Uterus (tissue), 4 donors: ENCODE measurements at places on chromosomes 1 and 21. TPM values are rescaled to one million over a fixed set of nuclear protein-coding genes. Genes with fewer than 3 reads are reported as not detected.

DNA sequence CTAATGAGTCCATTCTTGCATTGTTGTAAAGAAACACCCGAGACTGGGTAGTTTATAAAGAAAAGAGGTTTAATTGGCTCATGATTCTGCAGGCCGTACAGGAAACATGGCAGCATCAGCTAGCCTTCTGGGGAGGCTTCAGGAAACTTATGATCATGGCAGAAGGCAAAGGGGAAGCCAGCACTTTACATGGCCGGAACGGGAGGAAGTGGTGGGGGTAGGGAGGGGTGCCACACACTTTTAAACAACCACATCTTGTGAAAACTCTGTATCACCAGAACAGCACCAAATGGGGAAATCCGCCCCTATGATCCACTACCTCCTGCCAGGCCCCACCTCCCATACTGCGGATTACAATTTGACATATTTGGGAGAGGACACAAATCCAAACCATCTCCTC, 43.9 kb downstream of the NOS1AP start:
- H3K36me3 ChIP-seq, result no peaks in the 10 kb centered on the region
- H3K4me3 ChIP-seq, result no peak overlapping the region
- H3K27ac ChIP-seq, result no peak overlapping the region
- DNase-seq, result no peak
- H3K27me3 ChIP-seq, result no peaks in the 10 kb centered on the region
- H3K4me1 ChIP-seq, result no peaks in the 10 kb centered on the region

DNA sequence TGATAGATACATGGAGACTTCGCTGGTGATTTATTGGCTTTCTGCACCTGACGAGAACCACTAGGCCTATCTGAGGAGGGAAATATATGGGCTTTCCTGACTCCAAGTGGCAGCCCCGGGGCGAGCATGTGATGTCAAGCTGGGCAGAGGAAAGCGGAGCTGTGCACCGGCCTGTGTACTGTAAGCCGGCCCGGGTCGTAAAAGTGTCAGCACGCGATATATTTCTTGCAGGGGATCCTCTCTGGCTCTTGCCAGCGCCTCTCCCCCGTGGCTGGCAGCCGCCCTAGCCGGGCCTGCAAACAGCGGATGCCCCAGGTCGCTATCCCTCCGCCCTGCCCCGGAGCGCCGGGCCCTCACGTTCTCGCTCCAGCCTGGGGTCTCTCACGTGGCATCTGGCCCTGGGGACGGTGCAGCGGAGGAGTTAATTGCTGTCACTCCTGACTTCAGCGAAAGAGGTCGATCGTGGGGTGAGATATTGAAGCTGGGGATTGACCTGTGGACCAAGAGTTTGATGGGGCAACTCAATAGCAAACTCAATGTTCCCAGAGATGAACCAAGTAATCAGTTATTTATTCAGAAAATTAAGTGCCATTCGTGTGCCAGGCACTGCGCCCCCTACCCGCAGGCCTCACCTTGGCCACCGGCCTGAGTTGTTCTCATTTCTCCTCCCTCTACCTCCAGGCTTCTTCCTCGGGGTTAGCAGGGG, 41.0 kb upstream of the HAO2 start:
- peak; percentile 78 for DNase-seq
- no peaks in the 10 kb centered on the region for H3K27me3 ChIP-seq
- peaks cover 3% of the 10 kb centered on the region for H3K4me1 ChIP-seq
- no peaks in the 10 kb centered on the region for H3K36me3 ChIP-seq

GRCh38 chr1:214439352-214440119, 111.9 kb downstream of the PTPN14 start:
- H3K27me3 ChIP-seq, result no peaks in the 10 kb centered on the region
- peaks cover 4% of the 10 kb centered on the region for H3K4me1 ChIP-seq
- peak; percentile 82 for DNase-seq
- H3K4me3 ChIP-seq, result peak overlapping the region; percentile 8
- no peaks in the 10 kb centered on the region for H3K36me3 ChIP-seq

DNA sequence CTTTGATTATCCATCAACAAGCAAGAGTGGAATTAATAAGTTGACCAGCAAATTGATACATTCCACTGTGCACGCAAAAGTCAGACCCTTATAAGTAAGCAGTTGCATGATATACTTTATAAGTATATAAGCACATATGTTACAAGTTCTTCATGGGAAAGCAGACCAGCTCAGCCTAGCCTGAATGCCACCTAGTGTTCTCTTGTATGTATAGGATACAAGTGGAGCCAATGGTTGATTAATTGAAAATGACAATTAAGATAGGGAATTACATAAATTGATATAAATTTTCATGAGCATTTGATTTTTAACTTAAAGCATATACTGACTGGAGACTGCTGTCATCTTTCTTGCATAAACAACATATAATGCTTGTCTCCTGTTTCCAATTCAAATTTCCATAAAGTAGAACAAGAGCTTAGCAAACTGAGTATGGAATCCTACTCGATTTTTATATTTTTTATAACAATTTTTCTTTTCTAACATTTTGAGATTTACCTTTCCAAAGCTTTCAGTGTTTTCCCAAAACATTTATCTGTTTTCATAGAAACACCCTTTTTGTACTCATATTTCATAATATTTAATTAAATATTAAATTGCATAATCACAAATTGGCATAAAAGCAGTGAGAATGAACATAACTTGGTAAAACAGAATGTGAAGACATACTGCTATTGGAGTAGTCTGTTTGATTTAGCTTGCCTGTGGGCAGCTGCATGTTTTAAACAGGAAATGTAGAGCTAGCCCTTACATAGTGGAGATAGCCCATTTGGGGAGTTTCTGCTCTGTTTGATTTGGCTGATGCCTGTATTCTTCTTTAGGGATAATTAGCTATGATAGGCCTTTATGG, 62.8 kb downstream of the MAGI3 start:
- no peak overlapping the region for H3K4me3 ChIP-seq
- no peak overlapping the region for H3K27ac ChIP-seq
- H3K4me1 ChIP-seq, result no peaks in the 10 kb centered on the region
- H3K27me3 ChIP-seq, result no peaks in the 10 kb centered on the region

DNA sequence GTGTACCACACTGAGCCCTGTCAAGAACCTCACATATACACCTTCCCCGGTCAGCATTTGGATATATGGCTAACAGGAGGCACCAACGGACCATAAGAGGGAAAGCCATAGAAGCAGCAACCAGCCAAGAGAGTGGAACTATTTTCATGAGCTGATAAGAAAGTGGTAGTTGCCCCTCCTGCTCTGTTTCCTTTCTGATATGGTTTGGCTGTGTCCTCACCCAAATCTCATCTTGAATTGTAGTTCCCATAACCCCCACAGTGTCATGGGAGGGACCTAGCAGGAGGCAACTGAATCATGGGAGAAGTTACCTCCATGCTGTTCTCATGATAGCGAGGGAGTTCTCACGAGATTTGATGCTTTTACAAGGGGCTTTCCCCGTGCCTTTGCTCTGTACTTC, 366.1 kb upstream of the DAB1 start:
- no peaks in the 10 kb centered on the region for H3K36me3 ChIP-seq
- DNase-seq, result no peak
- no peaks in the 10 kb centered on the region for H3K27me3 ChIP-seq
- no peak overlapping the region for H3K27ac ChIP-seq
- no peak overlapping the region for H3K4me3 ChIP-seq
- no peaks in the 10 kb centered on the region for H3K4me1 ChIP-seq

DNA sequence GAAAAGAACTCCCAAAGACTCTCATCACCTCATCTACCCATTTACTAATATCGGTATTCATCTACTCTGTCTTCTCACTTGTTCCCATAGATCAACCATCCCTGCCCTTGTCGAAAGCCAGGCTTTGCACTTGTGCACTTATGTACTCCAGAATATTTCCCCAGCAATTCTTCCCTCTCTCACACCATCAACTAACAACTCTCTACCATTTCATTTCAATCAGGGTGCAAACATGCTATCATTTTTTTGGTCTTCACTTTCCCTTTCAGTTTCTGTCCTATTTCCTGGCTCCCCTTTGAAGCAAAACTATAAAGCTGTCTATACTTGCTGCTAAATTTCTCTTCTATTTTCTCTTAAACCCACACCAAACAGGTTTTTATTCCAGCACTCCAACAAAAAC, 6.7 kb downstream of the C1orf105 start:
- no peaks in the 10 kb centered on the region for H3K4me1 ChIP-seq
- H3K4me3 ChIP-seq, result no peak overlapping the region
- no peaks in the 10 kb centered on the region for H3K27me3 ChIP-seq
- H3K36me3 ChIP-seq, result no peaks in the 10 kb centered on the region
- H3K27ac ChIP-seq, result no peak overlapping the region
- no peak for DNase-seq

GRCh38 chr1:34518146-34518699, 236.6 kb upstream of the GJB5 start:
- no peaks in the 10 kb centered on the region for H3K27me3 ChIP-seq
- no peaks in the 10 kb centered on the region for H3K36me3 ChIP-seq
- no peak overlapping the region for H3K4me3 ChIP-seq
- no peak overlapping the region for H3K27ac ChIP-seq
- H3K4me1 ChIP-seq, result no peaks in the 10 kb centered on the region

DNA sequence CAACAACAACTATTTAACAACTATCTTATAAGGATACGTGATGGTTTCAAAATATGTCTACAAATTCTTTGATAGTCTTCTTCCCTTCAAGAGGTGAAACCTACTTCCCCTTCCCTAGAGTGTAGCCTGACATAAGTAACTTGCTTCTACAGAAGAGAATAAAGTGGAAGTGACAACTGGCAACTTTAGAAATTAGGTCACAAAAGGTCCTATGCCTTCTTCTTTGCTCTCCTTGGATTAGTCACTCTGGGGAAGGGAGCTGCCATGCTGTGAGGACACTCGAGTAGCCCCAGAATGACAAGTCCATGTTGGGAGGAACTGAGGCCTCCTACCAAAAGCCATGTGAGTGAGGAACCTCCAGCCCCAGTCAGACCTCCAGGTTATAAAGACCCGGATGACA, 19.2 kb downstream of the EFCAB14 start:
- no peaks in the 10 kb centered on the region for H3K27me3 ChIP-seq
- H3K4me1 ChIP-seq, result no peaks in the 10 kb centered on the region
- H3K4me3 ChIP-seq, result no peak overlapping the region

DNA sequence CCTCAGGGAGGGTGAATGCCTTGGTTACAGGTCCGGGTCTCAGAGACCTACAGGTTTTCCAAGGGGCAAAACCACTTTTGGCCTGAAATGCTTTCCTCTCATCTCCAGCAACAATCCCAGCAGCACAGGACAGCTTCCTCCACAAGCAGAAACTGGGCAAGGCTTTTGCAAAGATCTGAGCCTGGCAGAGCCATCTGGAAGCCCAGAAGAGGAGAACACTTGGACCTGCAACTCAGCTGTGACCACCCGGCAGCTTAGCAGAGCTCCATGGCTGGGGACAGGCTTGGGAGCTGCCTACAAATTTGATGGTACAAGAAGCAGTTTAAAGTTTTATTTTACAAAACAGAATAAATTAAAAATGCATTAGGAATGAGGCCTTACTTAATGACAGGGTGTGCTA, 90.0 kb upstream of the KCND3 start:
- no peaks in the 10 kb centered on the region for H3K4me1 ChIP-seq
- DNase-seq, result no peak
- no peaks in the 10 kb centered on the region for H3K27me3 ChIP-seq
- no peak overlapping the region for H3K27ac ChIP-seq

GRCh38 chr1:57024855-57025254, 59.0 kb upstream of the C8B start:
- H3K4me1 ChIP-seq, result no peaks in the 10 kb centered on the region
- H3K4me3 ChIP-seq, result no peak overlapping the region
- H3K36me3 ChIP-seq, result no peaks in the 10 kb centered on the region
- no peaks in the 10 kb centered on the region for H3K27me3 ChIP-seq
- no peak overlapping the region for H3K27ac ChIP-seq

DNA sequence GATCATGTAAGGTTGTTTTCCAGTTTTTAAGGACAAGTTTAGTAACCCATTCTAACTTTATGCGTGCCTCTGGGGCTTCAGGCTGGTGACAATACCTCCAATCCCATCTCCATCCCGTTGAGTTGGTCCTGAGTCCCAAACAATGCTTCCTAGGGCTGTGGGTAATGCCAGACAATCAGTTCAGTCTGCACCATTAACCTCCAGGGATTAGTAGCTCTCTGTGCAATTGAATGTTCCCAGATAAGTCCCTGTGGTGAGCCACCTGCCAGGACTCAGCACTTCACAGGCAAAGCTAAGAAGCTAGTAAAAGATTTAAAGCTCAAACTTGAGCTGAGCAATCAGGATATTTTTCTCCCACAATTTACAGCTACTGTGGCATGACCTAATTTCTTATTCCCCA, 462.2 kb upstream of the PTBP2 start:
- no peak overlapping the region for H3K4me3 ChIP-seq
- H3K27ac ChIP-seq, result no peak overlapping the region

DNA sequence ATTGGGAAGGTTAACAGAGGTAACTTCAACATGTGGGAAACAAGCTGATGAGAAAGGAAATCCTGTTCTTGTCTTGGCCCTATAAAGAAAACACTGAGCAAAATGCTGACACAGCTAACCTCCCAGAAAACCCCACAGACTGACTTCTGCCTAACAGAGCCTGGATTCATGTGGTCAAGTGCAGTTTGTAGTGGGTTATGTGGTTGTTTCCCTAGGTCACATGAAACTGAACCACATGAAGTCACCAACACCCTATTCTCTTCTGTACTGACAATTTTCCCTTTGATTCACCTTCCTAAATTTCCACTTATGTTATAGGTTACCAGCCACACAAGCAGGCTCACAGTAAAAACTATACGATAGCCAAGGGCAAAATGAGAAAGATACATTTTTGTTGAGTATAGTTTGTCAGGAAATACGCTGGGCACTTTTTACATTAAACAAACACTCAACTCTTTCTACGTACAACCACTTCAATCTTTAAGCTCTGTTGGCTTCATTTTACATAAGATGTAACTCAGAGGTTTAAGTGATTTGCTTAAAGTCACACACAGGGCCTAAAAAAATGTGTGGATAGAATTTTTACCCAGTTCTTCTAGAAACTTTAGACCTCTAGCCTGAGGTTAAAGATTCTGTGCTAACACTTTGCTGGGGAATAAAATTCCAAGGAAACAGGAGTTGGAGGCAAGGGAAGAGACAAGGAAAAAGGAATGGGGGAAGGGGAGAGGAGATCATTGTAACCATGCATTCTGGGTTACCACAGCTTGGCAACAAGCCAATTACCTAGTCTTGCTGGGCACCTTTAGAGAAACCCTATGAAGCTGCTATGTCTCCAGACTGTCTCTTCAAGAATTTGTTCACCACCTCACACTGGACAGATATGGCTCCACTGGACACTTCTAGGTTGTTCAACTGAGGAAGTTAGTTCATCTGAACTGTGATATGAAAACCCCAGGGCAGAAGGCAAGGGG, 601.6 kb upstream of the USP24 start:
- no peaks in the 10 kb centered on the region for H3K36me3 ChIP-seq
- peaks cover 3% of the 10 kb centered on the region for H3K4me1 ChIP-seq
- no peak for DNase-seq
- H3K27ac ChIP-seq, result no peak overlapping the region
- no peak overlapping the region for H3K4me3 ChIP-seq

The CELA3A gene
- not detected for total RNA-seq

The SFN gene
- total RNA-seq, result not detected
